ENCODE measurements at places on chromosomes 11 and 22.
A peak's percentile ranks its signal among the peaks of the same experiment; 100 is the strongest.

DNA sequence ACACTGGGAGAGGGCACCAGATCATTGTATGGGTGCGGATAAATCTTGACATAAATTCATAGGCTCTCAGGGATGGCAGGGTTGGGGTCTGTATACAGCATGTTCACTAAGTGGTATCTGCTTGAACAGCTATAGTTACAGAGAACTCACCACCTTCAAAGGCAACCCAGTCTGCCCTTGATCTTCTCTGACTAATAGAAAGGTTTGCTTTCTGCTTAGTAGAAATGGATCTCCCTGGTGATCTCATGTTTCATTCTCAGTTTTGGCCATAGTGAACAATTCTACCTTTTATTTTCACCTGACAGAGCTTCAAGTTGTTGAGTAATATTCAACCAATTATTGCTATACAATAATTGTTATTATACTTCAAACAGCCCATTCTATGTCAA, 32.4 kb downstream of the CNTF start:
- no peak for DNase-seq

DNA sequence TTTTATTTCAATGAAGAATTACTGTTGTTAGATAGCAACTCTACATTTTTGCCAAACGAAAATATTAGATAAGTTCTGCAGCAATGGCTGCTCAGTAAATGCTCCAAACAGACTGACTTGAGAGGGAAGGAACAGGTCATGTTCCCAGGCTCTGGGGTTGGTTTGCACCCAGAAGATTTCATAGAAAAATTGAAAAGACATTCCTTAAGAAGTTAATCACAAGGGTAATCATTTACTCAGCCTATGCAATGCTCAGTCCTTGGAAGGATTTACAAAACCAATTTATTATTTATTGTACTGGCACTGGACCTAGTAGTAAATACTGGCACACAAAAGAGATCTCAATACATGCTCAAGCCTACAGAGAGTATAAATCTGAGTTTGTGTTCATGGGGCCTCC, 179.1 kb upstream of the MTNR1B start:
- DNase-seq = no peak

DNA sequence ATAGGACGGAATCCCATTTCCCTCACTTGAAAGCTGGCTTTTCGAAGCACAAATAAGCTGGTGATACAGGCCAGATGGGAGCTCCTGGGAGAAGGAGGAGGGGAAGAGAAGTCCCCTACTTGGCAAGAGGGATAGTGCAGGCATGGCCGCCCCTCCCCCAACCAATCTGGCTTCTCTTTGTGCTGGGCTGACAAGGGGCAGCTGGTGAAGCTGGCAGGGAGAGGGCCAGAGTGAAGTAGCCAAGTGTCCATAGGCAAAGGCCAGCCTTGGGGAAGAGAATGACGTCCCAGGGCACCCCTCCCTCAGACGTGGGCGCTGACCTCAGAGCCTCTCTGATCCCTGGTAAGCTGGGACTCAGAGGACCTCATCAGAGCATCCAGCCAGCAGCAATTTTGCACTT, 78.7 kb upstream of the GRAMD1B start:
- DNase-seq = no peak

DNA sequence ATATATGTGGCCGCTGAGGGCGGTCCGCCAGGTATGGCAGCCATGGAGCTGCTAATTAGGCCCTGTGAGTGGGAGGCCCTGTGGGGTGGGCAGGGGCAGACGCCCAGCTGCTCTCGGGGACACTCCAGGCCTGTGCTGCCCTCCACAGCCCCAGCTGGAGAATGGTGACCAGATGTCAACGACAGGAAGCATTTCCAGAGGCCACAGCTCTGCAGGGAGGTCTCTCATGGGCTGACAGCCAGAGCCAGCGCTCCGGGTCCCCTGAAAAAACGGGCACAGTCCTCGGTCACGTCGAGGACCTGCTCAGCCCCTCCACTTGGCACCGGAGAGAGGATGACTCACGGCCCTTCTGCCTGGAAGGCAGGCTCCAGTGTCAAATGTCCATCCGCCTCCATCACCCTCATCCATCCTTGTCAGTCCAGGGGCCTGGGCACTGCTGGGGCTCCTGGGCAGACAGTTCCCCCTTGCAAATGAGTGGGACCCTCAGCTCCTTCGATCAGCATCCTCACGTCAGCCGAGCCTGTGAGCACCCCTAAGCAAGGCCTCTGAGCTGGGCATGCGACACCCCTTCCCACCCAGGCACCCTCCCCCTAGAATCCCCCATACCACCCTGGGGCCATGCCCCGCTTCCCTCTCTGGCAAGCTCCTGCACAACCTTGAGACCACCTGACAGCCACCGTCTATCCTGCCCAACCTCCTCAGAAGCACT, 1.9 kb downstream of the BID start:
- no peak for DNase-seq

GRCh38 chr22:26398741-26399153, 30.3 kb upstream of the ASPHD2 start:
- peak; percentile 42 for DNase-seq

GRCh38 chr11:27505781-27506180, 788 bp downstream of the LIN7C start:
- no peak for DNase-seq

Measured in stimulated activated CD4-positive, alpha-beta T cell treated with anti-CD3 and anti-CD28 coated beads, Interleukin-4, amount 100 ng/mL, for 4 hours (primary cell).